ENCODE measurements at places on chromosomes 13 and 19.
A peak's percentile ranks its signal among the peaks of the same experiment; 100 is the strongest.

DNA sequence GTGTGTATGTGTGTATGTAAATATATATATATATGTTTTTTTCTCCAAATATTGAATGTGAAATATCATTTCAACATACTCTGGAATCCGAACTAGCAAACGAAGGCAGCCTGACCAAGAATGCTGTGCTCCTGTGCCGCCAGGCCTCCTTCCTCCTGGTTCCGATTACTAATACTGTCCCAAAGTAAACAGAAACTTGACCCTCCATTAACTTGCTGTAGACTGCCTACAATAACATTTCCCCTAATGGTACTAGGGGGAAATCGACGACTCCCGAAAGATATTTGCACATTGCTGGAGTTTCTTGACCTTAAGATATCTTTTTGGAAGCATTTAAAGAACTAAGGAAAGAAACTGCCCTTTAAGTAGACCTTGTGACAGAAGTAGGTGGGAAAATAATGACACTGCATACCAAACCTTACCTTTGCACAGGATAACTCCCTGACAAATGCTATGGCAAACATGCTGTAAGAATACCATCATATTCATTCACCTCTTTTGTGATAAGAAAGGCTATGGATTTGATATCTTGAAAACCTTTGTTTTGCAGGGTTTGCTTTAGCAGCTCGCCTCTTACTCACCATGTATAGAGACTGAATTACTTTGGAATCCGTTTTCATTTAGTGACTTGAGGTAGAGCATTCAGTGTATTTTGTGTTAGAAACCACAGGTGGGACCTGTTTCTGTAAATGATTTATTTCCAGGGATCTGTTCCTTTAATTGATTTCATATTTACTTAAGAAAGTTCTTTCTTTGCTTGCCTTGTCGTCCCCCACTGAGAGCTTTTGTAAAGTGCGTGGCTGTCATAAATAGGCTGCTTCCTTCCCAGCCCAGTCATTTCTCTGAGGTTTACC is 80.1 kb downstream of the KLF5 start:
- peak; percentile 51 for DNase-seq

- DNase-seq = no peak
These were observed 14.1 kb downstream of the SH3GL1 start for GRCh38 chr19:4386041-4386782.

DNA sequence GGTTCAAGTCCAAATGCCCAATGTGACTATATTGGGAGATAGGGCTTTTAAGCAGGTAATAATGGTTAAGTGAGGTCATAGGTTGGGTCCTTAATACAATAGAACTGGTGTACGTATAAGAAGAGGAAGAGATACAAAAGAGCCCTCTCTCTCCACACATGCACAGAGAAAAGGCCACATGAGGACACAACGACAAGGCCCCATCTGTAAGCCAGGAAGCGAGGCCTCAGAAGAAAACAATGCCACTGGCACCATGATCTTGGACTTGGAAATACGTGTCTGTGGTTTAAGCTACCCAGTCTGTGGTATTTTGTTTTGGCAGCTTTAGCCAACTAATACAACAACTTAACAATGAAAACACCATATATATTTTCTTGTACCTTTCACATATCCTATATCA is 23.4 kb upstream of the RFC3 start:
- DNase-seq = no peak

GRCh38 chr19:45863840-45864628 is at the start of gene FOXA3:
FOXA3 (plus strand) TSS chr19:45864326; CDS start chr19:45864457, 131 bp downstream.
- peak; percentile 80 for DNase-seq

DNA sequence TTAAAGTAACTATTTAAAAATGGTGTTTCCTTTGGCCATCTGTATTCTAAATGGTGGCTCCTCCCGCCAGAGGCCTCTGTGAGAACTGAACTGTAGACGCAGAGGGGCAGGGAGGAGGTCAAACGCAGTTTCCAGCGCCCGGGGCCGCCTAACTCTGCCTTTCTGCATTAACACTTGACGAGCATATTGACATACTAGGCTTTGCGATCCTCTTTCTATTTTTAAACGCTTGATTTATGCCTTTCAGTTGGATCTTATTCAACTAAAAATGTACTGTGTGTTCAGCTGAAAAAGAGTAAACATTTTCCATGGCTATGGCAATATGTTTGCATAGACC is 74.7 kb downstream of the SPACA7 start:
- no peak for DNase-seq

DNA sequence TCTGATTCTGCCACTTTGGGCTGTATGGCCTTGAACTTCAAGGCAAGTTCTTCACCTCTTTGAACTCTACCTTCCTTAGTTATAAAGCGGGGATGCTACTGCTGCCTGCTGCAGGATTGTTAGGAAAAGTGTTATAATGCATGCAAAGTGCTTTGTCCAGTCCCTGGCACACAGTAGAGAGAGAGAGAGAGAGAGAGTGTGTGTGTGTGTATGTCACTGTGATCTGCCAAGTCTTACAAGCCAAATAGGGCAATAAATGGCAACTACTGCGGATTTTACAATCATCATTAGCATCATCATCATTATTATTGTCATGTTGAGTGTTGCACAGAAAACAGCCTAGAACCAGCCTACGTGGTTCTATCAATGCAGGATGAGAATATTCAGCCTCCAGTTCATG is 136.1 kb downstream of the ZDHHC20 start:
- DNase-seq = no peak

DNA sequence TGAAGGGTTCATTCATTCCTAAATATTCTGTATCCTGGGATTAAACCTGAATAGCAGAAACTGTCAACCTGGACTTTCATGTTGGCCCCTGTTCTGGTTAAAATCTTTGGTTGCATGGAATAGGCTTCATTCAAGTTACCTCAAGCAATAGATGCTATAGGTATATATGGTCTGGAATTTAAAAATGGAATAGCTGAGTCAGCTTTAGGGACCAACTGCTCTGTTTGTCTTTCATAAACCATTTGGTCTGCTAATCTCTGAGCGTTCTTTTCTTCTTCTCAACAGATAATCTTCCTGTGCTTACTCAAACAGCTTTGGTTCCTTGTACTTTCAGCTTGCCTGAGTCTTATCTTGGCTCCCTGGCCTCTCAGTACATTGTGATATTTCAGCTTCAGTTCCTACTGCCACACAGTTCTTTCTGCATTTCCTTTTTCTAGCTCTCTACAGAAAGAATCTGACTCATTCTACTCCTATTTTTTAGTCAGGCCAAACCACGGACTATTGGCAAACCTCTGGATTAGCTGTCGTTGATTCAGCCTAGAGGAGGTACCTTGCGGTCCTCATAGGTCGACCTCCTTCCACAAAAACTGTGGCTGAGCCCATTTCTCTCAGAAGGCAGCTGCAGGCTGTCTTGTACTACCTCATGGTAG is 35.9 kb upstream of the MAB21L1 start:
- DNase-seq = no peak

Measured in colonic mucosa (tissue), 4 donors.